ENCODE measurements at places on chromosomes 2 and 18.

DNA sequence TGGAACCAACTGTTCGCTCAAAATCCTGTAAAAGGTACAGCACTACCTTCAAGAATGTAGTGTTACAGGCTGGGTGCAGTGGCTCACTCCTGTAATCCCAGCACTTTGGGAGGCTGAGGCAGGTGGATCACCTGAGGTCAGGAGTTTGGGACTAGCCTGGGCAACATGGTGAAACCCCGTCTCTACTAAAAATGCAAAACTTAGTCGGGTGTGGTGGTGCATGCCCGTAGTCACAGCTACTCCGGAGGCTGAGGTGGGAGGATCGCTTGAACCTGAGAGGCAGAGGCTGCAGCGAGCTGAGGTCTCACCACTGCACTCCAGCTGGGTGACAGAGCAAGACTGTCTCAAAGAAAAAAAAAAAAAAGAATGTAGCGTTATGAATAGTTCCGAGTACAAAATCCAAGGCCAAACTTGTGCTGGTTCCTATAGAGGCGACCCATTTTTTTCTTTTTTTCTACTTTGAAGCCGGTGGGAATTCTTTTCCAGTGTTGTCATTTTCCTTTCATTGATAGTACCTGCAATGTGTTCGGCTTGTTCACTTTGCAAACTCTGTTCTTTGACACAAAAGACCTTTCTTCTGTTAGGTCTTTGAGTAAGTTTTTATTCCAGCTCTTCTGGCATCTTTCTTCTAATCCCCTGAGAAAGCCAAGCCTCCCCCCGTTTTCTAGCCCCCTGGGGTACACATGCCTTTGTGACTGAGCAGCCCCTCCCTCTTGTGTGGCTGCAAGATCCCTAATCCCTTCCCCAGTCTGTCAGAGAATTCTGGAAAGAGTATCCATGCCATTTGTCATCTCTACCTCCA, 25.1 kb downstream of the INPP5D start:
- DNase-seq = peak; percentile 25

DNA sequence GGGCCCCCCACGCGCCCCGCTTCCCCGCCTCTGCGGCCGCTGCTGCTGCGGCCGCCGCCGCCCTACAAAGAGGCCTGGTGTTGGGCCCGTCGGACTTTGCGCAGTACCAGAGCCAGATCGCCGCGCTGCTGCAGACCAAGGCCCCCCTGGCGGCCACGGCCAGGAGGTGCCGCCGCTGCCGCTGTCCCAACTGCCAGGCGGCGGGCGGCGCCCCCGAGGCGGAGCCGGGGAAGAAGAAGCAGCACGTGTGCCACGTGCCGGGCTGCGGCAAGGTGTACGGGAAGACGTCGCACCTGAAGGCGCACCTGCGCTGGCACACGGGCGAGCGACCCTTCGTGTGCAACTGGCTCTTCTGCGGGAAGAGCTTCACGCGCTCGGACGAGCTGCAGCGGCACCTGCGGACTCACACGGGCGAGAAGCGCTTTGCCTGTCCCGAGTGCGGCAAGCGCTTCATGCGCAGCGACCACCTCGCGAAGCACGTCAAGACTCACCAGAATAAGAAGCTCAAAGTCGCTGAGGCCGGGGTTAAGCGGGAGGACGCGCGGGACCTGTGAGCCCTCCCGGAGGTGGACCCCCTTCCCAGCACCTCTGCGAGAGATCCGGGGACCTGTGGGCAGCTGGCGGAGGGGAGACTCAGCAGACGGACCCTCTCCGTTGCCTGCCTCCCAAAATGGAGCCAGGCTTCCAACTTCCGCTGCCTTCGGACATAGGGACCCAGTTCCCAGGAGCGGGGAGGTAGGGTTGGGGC, 1.9 kb downstream of the SP5 start:
- peak; percentile 59 for DNase-seq

GRCh38 chr2:195410074-195410671, 246.9 kb upstream of the SLC39A10 start:
- no peak for DNase-seq

DNA sequence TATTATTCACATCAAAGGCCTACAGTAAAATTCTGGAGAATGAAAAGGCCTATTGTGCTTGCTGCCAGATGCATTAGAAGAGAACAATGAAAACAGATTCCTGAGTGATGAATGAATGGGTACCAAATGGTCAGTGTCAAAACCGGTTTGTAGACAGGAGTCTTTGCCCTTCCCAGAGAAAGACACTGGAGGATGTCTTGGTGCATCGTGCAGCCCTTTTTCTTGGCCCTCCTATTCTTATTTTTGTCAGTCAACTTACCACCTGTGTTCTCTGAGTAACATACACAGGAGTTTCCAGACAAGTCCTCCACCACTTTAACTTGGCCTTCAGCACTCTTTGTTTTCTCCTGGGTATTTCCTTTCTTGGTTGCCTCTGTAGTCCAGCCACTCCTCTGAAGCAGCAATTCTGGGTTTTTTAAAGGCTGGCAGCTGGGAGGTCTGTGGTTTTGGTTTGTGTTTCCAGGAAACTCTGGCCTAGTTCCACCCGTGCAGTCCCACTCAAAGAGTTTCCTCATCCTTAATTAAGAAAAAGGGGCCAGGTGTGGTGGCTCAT, 29.4 kb downstream of the PSTPIP2 start:
- DNase-seq = peak; percentile 49

- no peak for DNase-seq
These were observed 201.5 kb downstream of the PPP1R1C start for GRCh38 chr2:182187130-182187529.

DNA sequence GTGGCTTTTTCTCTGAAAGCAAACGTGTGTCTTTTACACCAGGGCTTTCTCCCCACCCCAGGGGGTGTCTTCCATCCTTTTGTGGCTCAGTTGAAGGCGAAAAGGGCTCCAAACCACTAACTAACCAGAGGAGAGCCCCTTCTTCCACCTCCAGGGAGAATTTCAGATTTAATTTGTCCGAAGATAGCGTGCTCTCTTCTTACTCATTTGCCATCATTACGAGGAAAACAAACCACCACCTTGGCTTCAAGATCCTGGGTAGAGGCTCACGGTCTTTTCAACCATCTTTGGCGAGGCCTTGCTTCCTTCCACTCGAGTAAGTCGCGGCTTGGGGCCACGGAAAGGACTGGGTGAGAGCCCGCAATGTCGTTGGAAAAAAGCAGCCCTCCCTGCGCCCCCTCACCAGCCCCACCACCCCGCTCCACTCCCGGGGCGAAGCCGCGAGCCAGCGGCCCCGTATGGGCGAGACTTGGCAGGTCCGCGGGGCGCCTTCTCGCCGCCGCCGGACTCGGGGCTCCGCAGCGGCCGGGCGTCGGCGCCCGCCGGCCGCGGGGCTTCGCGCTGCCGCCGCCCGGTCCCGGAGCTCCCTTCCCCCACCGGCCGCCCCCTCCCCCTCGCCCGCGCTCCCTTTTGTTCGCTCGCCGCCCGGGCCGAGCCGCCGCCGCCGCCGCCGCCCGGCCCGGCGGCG, 1.7 kb upstream of the ZNF532 start:
- peak; percentile 48 for DNase-seq

DNA sequence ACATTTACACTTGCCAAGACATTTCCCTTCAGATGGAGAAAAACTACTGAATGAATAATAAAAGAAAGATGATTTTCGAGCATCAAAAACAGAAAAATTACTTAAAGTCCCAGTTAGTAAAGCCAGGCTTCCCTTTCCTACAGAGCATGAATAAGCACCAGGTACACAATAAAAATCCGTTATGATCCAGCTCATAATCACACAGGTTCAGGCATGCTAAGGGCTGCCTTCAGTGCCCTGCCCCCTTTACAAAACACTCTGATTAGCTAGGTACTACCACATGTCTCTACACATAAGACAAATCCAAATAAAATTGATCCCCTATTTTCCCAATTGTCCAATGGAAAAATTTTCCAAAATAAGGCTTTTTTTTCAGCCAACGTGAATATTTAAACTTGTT, 413.2 kb upstream of the LRATD1 start:
- DNase-seq = no peak

GRCh38 chr2:36717603-36718266, 21.2 kb downstream of the VIT start:
- DNase-seq = no peak

DNA sequence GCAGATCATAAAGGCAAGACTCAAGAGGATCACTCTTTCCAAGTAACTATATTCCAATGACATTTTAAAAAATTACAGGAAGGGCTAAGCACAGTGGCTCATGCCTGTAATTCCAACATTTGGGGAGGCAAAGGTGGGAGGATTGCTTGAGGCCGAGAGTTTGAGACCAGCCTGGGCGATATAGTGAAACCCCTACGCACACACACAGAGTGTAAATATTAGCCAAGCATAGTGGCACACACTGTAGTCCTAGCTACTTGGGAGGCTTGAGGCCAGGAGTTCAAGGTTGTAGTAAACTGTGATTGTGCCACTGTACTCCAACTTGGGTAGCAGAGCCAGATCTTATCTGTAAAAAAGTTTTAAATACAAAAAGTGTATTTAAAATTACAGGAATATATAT, 450.2 kb upstream of the NRP2 start:
- no peak for DNase-seq

DNA sequence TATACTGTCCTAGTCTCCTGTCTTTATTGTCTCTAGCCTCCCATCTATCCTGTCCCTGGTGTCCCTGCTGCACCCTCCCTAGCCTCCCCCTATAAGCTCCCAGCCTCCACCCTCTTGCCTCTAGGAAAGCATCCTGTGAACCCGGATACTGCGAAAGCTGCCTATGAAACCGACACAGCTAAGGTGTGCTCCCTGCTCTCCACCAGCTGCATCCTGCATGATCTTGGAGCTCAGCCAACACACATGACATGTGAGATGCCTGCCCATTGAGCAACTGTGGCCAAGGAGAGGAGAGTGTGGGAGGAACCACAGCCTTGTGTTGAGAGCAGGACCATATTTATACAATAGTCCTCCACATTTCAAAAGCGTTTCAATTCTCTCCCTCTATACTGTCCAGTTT, 187.1 kb downstream of the ZBTB7C start:
- DNase-seq = no peak

DNA sequence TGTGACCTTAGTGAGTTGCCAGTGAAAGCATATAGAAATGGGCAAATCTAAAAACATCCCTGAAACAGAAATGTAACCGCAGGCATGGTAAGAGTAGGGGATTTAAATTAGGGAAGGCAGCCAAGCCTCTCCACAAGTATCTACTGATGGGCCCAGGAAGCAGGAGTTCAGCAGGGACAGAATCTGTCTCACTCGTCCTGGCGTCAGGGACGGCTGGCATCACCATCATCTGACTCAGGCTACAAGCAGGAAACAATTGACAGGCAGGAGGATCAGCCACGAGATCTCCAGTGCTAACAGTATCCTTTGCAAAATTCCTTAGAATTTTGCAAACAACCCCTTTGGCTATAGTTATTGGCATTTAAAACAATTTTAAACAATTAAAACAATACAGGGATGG, 61.3 kb downstream of the SMAD4 start:
- DNase-seq = no peak

- no peak for DNase-seq
These were observed 3.9 kb upstream of the CNDP2 start for GRCh38 chr18:74492259-74492658.

DNA sequence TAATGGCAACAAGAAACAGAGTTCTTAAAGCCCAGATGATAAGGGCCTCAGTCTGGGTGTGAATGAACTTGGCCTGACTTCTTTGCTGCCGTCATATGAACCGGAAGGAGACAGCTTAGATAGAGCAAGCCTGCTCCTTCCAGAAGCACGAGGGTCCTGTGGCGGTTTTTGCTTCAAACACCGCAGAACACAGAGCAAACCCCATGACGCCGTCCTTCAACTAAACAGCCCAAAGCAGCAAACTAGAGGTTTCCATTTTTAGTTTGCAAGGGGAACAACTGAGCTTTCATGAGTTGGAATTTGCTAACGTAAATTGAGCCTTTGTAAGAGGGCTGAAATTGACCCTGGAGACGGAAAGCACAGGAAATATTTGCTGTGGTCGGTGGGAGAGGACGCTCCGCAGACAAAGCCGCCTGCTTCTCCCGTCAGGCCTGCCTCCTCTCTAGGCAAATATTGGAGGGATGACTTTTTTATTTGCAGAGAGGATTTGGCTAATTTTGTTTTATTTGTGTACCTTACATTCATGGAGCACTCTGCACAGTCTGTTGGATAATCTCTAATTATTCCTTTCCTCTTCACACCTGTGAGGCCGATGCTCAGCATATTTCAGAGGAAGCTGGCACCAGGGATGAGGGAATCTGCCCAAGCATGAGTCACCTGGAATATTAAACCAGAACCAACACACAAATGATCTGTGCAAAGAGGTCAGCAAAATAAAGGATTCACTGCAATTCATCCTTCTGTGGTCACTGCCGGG, 134.0 kb upstream of the NCK2 start:
- no peak for DNase-seq
